NCI-H2171 (cell line): ENCODE measurements at places on chromosomes 1 and 21.

- no peak for DNase-seq
Observed at GRCh38 chr1:11333631-11334030, 60.6 kb downstream of the UBIAD1 start.

DNA sequence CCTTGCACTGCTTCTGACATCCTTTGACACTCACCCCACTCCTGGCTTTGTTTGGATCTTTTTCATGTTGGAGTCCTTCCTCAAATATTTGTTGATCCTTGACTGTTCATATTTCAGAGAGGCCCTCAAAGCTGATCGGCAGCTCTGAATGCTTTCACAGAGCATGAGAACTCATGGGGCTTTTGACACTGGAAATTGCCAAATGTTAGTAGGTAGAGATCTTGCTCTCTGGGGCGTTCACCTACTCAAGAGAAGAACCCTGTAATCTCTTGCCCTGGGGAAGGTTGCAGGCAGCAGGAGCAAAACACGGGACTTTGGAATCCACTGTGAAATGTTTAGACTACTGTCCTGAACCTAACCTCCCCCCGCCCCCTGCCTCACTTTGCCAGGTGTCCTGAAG is 67.4 kb upstream of the STUM start:
- no peak for DNase-seq

- DNase-seq = no peak
Observed at GRCh38 chr1:182368358-182368757, 23.2 kb downstream of the GLUL start.

GRCh38 chr1:86491171-86491950 is 22.6 kb downstream of the CLCA1 start:
- DNase-seq = no peak

DNA sequence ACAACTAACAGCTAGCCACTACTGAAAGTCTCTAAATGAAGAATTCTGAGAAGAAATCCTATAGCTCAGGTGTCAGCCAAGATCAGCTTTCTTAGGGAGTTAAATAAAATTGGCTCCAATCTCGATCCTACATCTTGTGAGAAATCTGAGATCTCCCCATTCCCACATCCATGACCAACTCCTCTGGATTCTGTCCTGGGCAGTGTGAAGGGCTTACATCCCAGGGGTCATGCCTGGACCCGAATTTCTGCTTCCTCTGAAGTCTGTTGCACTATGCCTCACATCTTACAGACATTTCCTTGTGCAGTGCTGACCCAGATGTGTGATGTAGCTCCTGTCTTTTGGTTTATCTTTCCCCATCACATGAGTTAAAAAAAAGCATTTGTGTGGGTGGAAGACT is 4.8 kb upstream of the TNN start:
- DNase-seq = no peak

DNA sequence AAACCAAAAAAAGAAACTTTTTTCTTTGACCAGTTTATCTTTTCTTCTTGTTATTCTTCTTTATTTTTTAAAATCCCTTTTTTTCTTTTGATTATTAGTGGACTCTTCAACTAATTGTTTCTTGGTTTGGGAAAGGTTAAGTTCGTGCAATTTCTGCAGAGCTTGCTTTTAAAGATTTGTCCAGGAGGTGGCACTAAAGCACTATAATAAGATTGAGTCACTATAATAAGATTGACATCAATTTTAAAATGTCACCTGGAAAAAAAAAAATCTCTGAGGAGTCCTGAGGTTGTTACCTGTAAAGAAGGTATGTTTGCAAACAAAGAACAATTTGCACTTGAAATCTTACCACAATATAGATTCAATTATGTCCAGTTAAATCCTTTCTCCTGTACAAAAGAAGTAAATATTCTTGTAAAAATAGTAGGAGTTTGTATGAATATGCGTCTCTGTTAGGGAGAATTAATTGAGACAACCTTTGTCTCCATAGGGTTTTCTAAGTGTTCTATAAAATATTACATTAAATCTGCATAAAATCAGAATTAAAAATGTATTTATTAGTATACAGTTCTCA is 166.7 kb downstream of the ADGRL4 start:
- no peak for DNase-seq

DNA sequence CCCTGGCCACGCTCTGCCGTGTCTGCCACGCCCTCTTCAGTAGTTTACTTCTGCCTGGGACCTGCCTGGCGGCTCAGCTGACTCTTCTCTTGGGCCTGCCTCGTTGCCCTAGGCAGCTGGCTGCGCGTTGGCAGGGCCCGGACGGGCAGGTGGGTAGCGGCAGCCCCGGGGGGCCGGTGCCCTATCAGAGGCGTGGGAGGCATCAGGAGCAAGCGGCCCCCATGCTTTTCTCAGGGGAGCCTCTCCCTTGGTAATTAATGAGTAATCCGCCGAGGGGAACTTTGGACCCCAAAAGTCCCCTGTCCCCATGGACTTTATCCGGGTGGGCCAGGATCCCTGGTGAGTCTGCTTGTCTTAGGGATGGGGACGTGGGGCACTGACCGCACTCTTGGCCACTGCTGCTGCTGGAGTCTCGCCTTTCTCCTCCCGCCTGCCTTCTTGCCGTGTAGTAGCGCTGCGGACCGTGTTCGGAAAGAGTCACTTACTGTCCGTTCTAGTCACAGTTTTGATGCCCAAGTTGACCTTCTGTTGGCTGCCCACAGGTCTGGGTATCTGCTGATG is 22.7 kb downstream of the SKI start:
- DNase-seq = no peak

DNA sequence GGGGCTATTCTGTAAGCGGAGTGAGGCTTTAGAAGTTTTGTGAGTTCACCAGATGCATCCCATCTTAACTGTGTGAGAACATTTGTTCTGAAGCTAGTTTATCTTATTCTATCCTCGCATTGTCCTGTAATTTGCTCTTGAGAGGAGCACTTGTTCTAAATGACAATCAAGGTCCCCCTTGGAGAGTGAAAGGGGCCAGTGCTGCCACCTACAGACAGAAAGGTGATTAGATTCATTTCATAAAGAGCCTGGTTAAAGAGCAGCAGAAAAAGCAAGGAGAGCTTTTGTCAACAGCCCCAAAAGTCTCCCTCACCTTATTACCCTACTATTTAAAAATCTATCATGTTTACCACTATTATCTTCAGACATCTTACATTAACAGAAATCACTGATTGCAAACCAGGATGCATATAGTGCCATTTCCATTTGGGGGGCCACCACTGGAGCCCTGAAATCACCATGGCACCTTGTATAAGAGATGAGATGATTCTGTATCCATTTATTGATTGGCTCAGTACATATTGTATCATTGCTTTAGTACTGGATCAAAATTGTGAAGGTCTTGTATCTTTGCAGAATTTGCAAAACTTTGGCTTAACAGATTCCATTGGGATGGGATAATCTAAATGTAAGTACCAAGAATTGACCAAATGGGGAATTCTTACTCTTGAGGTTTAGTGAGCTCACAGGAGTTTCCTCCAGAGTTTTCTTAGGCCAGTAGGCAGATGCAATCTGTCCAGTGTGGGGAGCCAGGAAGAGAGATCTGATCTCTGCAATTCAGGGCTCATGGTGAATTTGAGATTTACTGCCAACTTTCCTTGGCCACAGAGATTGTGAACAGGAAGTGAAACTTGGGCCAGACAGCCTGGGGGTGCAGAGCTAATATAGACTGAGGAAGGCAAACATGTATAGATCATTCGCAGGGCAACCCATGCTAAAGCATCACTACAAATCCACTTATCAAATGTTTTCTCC is 64.3 kb upstream of the TRABD2B start:
- DNase-seq = peak; percentile 8

DNA sequence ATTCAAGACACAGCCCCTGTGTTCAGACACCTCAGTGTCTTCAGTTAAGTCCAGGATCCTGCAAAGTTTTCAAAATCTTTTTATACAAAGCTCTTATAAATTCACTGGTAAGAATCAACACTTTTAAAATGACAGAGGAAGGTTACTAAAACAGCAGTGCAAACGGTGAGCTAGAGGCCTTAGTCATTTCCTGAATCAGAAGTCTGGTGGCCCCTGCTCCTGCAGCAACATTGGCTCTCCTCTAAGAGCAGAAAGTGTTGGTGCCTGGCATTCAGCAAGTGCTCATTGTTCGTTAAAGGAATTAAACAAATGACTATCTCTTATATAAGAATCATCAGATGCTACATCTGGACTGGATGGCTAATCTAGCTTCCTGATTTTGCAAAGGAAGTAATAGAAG is 282.9 kb downstream of the PTGER3 start:
- no peak for DNase-seq

DNA sequence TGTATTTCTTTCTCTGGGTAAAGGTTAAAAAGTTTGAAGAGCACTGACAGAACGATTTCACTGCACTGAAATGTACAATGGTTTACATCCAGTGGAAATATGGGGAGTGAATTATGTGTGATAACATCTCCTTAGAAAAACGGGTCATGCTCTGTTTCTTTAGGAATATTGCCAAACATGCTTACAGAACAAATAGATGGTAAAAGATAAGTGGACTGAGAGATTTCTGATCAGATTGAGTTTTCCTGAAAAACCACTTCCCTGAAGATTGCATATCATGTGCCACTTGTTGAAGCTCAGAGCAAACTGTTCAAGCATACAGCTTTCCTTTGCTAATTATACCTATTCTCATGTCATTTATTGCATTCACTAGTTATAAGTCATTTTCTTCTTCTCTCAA is 29.9 kb upstream of the DISP1 start:
- DNase-seq = no peak

GRCh38 chr1:168811176-168811575 is 82.2 kb upstream of the DPT start:
- DNase-seq = no peak

GRCh38 chr1:212062832-212063438 is 27.4 kb downstream of the DTL start:
- DNase-seq = peak; percentile 19

DNA sequence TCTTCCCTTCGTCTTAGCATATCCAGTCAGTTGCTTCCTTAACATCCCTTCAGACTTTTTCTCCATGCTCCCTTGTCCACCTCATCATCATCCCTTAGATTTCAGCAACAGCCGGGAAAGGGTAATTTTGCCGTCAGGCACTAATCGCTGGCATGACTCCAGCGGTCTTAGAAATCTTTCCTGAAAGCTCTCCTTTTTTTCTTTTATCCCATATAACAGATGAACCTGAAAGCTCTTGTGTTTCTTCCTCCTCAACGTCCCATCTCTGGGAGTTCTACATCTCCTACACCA is 10.4 kb upstream of the BOLA1 start:
- no peak for DNase-seq

DNA sequence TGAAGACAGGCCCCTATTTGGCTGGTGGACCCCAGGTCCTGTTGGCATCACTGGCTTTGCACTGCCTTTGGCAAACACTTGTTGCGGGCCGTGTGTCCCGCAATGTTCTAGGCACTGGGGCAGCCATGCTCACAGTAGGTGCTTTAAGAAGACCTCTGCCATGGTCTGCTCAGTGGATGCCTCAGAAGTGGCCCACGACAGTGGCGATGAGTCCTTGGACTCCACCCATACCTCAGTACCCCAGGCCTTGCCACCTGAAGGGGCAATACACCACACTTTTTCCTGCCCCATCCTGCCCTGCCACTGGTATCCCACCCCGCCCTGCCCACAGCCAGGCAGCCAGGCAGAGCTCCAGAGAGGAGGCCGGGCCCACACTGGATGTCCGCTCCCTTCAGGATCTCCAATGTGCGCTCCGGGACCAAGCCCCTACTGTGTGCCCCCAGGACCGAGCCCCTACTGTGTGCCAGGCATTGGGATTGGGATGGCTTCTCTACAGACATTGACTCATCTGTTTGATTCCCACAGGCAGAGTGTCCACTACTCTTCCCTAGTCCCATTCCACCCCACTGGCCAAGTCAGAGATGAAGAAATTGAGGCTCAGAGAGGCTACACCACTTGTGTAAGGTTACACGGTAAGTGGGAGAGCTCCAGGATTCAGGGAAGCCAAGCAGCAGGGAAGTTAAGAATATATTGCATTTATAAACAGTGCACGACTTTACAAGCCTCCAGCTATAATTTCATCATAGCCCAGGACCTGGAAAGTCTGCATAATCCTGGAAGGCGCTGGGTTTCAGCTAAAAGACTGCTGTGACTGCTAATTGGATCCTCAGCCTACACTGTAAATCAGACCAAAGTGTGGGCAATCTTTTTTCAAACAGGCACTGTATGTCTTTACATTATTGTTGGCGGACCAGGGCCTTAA is 101.6 kb downstream of the DMRTB1 start:
- DNase-seq = no peak

DNA sequence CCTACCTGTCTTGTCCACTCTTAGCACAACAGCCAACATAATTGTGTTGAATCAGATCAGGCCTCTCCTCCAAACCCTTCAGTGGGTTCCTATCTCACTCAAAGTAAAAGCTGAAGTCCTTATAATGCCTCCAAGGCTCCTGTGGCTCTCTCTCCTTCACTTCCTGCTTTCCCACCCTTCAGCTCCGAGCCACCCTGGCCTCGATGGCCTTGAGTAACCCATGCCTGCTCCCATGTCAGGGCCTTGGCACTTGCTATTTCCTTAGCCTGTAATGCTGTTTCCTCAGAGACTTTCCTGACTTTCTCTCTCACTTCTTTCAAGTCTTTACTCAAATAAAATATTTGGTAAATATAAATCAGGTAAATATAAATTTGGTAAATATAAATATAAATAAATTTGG is 8.1 kb upstream of the PLEKHM2 start:
- DNase-seq = no peak

GRCh38 chr1:81827942-81828341 is 27.2 kb downstream of the ADGRL2 start:
- no peak for DNase-seq

GRCh38 chr1:210908257-210908656 is 225.7 kb downstream of the KCNH1 start:
- DNase-seq = peak; percentile 80

DNA sequence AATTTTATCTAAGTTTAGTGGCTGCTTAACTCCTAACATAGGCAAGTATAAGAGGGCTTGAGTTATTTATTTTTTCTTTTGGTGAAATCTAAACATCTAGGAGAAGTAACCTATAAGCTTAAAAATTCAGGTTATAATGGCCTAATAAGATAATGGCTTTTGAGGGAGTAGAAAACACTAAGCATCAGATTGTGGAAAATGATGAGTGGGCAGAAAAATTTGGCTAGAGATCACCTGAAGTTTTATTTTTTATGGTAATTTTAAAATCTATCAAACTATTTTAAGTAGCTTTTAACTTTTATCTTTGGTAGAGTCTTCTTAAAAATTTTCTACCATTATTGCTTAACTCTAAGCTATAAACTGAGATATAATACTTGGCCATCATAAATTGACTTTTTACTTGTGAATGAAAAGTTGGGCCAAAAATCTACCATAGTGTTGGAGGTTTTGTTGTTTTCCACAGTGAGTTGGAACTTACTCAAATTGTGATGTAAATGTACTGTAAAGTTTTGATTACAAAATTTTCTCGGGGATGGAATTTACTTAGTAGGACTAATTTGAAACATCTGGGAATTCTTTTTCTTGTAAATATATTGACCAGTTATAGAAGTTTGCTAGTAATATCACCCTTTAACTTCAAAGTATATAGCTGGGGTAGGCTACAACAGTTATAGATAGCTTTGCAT is 63.9 kb downstream of the USP25 start:
- no peak for DNase-seq

DNA sequence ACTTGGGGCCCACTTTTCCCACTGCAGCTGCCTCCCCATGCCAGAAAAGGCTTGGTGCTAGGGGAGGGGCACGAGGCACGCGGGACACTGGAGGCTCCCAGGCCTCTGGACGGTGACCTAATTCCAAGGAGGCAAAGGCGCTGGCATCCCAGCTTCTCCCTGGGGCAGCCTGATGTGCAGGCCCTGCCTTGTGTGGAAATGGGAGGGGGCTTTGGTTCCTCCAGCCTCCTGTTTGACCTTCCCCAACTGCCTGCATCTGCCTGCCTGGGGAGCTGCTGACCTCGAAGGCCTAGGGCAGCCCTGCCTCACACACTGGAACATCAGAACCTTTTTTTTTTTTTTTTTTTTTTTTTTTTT is 39.9 kb downstream of the KIAA1614 start:
- no peak for DNase-seq
